Type B pancreatic cell (in vitro differentiated cells): ENCODE measurements at places on chromosomes 4 and X. TPM values are rescaled to one million over a fixed set of nuclear protein-coding genes. Genes with fewer than 3 reads are reported as not detected.

- no peak for DNase-seq
Observed at GRCh38 chr4:39043058-39043860, 11.1 kb upstream of the TMEM156 start.

DNA sequence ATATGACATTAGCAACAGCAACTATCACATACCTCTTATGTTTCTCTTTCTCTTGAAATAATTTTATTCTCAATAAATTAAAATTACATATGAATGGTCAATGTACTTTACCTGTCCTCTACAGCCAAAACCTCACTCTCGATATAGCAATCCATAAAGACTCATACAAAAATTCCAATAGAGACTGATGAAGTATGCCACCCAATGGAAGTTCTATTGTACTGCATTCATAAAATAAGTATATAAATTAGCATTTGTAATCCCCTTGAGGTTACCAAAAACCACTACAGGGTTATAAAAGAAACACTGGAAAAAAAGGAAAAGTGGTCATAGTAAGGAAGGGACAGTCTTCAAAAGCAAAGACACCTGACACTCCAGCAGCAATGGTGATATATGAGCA is 32.8 kb downstream of the CLDN2 start:
- no peak for DNase-seq

GRCh38 chrX:102654696-102655095 is 3.4 kb downstream of the GPRASP1 start:
- DNase-seq: no peak

DNA sequence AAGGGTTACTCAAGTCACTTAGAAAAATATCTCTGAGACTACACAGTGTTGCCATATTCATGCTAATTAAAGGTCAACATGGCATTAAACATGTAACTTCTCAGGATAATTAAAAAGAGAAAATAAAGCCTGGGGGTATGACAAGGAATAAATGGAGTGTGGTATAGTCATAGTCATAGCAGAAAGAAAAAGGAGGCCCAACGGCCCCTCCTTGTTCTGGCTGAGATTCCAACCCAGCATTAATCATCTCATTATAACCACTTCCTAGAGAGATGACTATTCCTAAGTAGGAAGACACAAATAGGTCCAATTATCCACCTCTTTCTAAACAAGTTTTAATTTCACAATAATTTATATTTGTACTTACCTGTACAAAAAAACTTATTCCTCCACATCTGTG is 778.4 kb upstream of the AADAT start:
- no peak for DNase-seq

- DNase-seq: no peak
Observed at GRCh38 chr4:110681381-110681780, 58.5 kb upstream of the PITX2 start.

The RNF212 gene
- 3.0 and 3.5 TPM in 2 replicates for total RNA-seq
